Omental fat pad (tissue), 4 donors: ENCODE measurements at places on chromosomes 1 and 21.

GRCh38 chr1:204564835-204565234 is 48.6 kb downstream of the MDM4 start:
- DNase-seq, result no peak

DNA sequence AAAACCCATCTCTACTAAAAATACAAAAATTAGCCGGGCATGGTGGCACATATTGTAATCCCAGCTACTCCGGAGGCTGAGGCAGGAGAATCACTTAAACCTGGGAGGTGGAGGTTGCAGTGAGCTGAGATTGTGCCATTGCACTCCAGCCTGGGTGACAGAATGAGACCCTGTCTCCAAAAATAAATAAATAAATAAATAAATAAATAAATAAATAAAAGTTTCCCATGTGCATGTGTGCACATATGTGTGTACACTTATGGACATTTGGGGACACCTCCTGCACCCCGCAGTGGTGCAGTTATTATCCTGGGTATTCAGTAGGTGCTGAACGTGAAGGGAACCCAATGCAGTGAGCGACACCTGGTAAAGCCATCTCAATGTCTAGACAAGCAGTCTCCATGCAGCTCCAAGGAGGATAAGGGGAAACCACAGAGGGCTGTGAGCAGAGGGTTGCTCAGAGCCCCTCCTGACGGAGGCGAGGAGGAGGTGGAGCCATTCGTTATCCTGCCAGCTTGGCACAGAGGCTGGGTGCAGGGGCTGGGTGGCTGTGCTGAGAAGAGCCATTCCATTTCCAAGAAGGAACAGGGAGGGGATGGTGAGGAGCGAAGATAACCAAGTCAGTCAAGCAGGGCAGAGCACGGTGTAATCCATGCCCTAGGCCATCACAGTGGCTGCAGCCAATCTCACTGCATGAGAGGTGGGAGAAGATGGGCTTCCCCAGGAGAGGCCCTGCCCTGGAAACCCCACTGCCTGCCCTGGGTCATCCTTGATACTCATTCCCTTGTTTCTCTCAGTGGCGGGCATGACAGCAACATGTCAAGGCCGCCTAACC is 25.6 kb downstream of the UBIAD1 start:
- no peak for DNase-seq

DNA sequence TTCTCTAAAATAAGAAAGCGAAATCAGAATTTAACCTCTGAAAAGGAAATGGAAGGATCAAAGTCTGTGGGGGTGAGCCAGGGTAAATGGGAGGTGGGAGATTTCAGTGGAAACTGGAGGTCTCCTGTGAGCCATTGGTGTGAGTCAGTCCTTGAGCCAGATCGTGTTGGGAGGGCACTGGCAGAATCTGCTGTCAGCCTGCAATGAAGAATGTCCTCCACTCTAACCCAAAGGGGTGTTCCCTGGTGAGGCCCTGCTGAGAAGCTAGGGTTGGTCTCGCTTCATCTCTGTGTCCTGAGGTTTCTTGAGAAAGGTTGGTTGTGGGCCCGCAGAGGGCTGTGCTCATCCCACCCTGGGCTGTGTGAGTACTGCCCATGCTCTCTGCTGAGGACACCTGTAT is 2.4 kb downstream of the QSOX1 start:
- no peak for DNase-seq

DNA sequence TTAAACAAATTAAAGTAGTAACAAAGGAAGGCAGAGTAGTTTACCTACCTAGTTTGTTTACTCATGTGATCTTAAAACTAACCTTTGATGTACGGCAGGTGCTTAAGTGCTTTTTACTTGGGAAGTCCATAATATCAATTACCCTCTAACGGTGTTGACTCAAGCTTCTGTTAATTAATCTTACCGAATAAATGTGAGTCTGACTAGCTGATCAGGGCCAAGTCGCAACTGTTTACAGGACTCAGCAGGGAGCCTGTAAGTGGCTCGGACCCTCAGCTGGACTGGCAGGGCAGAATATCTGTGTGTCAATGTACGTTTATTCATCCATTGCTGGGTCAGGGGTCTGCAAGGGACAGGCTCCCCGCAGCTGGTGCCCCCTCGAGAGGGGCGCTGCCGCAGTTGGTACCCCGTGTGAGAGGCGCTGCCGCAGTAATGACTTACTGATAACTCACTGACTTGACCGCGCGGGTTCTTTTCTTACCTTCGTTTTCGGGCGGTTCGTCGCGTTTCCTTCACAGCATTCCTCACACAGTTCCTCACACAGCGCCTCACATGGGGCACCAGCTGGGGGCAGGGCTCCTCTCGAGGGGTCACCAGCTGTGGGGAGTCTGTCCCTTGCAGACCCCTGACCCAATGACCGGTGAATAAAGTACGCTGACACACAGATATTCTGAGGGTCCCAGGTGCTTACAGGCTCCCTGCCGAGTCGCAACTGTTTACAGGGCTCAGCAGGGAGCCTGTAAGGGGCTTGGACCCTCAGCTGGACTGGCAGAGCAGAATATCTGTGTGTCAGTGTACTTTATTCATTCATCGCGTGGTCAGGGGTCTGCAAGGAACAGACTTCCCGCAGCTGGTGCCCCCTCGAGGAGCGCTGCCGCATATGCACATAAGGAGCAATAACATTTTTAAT is 3.0 kb downstream of the FMO1 start:
- no peak for DNase-seq

DNA sequence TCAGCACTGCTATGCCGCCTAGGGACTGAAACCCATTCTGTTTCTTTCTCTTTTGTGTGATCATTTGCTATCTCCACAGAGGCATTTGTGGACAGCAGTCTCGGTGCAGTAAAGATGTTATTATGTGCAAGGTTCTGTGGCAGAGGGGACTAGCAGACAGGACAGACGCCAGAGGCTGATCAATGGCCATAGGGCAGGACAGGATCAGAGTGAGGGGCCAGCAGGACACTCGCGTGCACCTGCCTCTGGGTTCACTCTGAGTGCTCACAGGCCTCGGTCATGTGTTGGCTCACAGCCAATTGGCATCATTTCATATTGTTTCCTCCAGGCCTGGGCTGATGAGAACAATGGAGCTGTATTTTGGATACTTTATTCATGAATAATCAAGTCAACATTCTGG is 212.6 kb downstream of the TGFB2 start:
- DNase-seq, result no peak

DNA sequence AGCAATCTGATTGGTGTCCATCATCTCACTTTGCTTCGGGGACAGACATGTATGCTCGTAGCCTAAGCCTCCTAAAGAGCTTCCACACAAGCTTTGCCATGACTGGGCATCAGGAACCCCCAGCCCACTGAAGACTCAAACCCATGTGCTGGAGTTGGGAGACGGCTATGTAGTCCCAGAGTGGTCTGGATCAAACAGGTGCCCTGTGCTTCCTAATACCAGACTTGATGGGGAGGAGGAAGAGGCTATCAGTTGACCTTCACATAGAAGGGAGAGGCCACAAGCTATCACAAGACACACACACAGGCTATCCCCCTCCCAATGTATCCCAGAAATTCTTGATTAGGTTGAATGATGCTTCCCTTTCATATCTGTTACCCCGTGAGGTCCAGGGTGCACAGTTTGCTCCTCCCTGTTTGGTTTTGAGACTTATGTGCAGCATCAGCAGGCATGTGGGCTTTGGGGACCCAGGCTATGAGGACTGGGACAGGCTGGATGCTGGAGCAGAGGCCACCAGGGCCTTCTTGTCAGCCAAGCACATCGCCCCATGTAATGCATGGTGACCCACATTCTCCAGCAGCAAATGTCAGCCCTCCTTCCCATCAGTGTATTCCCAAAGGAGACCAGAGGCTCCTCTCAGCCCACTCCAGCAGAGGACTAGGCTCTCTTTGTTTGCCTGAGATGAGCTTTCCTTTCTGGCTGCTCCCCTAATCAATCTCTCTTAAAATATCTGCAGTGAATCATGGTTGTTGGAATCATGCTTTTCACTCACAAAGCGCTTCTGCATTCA is 159.8 kb downstream of the GRIK3 start:
- no peak for DNase-seq

DNA sequence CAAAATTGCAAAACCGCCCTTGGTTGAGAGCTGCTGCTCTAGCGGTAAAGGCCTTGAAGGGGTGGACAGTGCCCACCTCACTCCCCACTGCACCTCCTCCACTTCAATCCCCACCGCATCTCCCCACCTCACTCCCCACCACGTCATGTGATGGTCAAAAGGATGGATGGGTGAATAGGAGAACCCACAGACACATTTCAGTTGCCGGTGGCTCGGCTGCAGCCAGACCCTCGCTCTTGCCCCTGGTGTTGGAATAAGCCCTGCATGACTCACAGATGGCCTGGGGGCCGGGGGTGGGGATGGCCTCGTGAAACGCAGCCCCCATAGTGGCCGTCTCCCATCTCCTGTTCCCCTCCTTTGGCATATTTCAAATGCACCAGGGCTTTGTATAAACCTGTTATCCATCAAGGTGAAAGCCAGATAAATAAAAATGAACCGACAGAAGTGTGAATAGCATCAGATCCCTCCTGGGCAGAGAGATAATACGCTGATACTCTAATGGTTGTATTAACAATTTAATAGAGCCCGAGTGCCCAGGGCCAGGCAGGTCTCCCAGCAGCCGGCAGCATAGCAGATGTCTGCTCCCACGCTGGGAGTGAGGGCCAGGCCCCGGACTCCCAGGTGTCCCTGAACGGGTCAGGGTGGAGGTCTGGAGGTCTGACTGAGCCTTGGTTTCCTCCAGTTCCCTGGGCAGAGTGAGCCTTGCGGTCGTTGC is 300.3 kb downstream of the NPHP4 start:
- DNase-seq, result no peak

GRCh38 chr1:18354612-18355011 is 126.1 kb upstream of the KLHDC7A start:
- DNase-seq, result no peak

DNA sequence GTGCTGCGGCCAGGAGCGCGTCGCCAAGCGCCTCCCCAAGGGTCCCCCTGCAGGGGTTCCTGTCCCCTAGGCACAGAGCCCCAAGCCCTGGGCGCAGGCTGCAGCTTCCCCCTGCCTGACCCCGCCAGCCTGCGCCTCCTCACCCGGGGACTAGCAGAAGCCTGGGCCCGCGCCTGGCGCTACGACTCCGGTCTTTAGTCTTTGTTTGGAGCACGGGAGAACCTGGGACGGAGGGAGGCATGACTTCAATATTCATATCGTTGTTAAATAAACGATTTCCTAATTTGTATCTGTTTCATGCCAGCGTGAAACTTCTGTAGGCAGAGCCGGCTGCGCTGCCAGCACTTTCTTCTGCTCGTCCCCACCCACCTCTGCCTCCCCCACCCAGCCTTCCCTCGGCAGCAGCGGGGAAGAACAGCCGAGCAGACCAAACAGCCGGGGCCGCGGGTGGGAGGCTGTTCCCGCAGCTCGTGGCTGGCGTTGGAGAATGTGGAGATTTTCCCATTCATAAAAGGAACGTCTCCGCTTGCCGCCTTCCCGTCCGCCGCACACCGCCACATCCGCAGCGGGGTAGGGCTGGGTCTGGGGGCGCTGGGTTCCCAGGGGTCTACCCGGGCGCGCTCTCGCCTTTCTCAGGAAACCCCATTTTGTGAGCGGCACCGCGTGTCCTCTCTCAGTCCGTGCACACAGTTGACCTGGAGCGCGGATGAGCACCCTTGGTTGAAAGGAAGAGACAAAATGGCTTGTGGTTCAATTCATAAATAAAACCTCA is 777 bp upstream of the TRIM67 start:
- no peak for DNase-seq

- no peak for DNase-seq
These were observed 3.3 kb upstream of the FMOD start for GRCh38 chr1:203354246-203354645.

GRCh38 chr1:161216945-161217712 is 2.0 kb downstream of the FCER1G start:
- DNase-seq, result no peak

- DNase-seq, result no peak
These were observed 19.1 kb downstream of the SLC25A33 start for GRCh38 chr1:9558271-9558945.

DNA sequence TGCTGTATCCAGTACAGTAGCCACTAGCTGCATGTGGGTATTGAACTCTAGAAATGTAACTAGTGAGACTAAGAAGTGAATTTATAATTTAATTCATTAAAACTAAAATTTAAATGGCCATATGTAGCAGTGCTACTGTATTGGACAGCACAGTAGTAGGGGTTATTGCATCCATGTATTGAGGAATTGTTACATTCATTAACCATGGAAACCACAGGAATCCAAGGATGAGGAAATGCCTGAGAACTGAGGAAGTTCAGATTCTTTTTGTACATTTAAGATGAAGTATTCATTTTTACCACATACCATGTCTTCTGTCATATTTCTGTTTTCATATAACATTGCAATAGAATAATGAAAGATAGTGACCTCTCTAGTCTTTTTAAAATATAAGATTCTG is 2.6 kb downstream of the MTF2 start:
- DNase-seq, result no peak

GRCh38 chr1:12144236-12144635 is 22.6 kb upstream of the TNFRSF1B start:
- DNase-seq, result no peak

DNA sequence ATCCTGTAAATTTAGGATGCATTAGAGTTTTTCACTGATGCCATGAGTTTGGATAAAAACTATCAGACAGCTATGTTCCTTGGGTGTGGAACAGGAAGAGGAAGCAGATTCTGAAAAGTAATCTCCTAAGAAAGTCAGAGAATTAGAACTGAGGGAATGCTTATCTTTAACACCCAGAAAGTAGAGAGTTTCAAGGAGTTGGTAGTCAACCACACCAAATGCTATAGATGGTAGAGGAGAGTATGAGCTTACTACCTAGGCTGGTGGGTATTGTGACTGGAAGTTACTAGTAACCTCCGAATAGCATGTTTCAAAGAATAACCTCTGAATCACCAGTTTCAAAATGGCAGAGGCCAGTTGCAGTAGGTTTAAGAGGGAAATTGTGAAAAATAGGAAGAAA is 288.0 kb downstream of the HMCN1 start:
- DNase-seq, result no peak

GRCh38 chr1:157438613-157439012 is 113.7 kb downstream of the FCRL5 start:
- DNase-seq, result no peak

- no peak for DNase-seq
These were observed 9.8 kb downstream of the EDN2 start for GRCh38 chr1:41474490-41475271.

DNA sequence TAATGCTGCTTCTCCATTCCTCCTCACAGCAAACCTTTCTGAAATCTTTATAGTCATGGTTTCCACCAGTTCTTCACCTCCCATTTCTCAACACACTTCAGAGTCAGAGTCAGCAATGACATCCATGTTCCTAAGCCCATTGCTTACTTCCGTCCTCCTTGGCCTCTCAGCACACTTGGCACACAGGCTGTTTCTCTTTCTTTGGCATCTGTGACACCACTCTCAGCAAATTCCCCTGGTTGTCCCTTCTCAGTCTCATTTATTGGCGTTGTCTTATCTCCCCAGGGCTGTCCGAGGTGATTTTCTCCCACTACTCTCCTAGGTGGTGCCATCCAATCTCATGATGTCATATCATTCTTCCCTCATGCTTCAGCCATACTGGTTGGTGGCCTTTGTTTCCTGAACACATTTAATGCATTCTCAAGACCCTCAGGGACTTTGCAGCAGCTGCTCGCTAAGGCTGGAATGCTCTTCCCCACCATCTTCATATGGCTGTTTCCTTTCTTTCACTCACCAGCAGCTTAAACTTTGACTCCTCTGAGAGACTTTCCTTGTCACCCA is 3.3 kb upstream of the LGALS8 start:
- no peak for DNase-seq
